ENCODE measurements at places on chromosomes 2 and 18.

DNA sequence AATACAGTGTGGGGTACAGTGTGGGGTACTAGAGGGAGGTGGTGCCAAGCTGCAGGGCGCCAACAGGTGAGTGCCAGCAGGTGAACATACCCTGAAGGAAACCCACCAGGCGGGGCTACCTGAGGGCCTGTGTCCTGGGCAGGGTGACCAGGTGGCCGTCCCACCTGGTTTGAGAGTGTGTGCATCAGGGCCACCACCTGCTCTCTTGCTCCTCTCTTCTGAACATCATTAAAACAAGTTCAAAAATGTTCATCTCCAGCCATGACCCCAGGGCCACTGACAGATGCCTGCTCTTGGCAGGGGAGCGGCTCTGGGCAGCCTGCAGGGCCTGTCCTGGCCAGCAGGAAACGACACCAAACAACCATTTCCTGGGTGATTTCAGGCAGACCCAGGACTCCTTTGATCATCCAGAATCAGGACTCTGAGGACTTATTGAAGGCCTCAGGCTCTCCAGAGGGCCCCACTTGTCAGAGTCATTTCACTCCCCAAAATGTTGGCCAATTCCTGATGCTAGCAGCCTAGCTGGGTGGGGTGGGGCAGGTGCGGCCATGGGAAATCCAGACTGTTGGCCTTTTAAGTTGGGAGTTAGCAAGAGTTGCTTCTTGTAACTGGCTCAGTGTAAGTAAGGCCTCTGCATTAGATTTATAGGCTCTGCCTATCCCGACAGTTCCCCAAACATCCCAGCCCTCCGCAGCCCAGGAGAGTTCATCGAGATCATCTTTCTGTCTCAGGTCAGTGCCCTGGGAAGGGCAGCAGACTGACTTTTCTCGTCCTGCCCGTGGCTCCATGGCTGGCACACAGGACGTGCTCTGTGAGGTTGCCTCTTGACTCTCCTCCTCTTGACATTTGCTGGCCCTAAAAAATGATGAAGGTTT, 111.5 kb upstream of the ZNF236 start:
- DNase-seq: no peak

- no peak for DNase-seq
Observed at GRCh38 chr18:58505181-58505580, 123.7 kb downstream of the ALPK2 start.

DNA sequence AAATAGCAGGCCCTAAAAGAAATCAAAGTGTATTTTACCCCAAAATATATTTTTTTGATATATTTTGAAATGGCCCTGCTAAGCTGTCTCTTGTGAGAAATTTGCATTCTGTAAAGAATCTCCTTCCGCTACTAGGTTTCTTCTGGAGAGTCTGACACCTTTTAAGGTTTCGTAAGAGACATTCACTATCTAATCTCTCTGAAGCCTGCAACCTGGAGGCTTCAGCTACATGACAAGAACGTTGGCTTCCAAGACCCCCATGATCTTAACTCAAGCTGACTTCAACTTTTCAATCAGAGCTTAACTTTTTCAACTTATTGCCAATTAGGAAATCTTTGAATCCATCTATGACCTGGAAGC, 1894.9 kb upstream of the LRRTM1 start:
- no peak for DNase-seq

GRCh38 chr2:117774716-117775115, 39.8 kb upstream of the DDX18 start:
- DNase-seq: no peak

GRCh38 chr2:45709137-45709536, 57.7 kb downstream of the PRKCE start:
- DNase-seq: no peak

DNA sequence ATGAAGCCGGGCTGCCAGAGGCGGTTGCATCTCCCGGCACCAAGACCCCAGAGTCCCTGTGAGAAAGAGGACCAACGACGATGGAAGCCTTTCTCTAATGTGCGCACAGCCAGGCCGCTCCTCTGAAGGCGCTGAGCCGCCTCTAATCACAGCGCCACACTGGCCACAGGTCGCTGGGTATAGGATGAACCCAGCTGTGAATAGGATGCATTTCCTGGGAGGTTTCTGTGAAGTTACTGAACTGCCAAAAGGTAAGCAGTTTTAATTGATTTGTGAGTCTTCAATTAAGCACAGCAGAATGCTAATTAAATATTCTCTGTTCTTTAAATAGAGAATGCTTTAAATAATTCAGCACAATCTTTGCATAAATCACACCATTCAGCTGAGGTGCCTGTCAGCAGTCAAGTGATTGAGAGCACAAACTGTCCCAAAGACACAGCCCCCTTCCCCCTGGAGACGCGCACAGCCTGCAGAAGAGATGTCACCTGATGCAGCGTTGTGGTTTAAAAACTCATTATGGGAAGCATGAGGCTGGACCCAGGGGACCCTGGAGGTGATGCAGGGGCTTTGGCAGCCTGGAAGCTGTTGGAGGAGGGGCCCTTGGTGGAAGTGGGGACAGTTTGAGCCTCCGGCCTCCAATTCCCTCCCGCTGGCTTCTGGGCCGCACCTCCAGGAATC, 98.1 kb downstream of the RTP5 start:
- DNase-seq: no peak

GRCh38 chr18:57243624-57244179, 96.8 kb downstream of the BOD1L2 start:
- no peak for DNase-seq

DNA sequence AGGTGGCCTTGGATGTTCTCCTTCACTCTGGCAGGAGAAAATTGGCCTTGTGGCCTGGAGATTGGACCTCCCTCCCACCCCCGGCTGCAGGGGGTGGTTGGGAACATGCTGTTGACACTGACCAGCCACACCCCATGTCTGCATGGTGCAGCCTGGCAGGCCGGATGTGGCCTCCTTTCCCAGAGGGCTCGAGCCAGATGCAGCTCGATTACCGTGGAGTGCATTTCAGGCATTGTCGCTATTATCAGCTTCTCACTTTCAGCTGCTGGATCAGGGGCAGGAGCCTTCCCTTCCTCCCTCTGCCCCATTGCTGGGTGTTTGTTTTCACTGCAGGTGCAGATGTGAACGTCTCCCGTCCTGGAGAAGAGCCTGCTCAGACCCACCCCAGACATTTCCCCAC, 211.0 kb upstream of the SIX2 start:
- no peak for DNase-seq

DNA sequence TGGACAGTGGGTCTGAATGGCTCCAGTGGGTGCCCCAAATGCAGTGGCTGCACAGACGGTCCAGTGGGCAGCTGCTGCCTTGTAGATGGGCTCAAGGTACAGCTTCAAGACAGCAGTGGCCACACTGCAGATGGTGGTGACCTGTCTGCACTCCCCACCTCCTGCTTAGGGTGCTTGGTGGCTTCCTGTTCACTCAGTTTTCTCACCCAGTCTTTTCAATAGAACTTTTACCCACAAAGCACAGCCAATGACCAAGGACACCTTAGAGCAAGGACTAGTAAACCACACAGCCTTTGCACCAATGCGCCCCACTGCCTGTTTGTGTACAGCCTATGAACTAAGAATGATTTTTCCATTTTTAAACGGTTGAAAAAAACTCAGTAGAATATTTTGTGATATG, 34.9 kb downstream of the MEX3C start:
- DNase-seq: no peak

- DNase-seq: no peak
Observed at GRCh38 chr2:11579867-11580659, 46.2 kb downstream of the GREB1 start.

GRCh38 chr18:5425721-5426120, 118.1 kb downstream of the EPB41L3 start:
- no peak for DNase-seq

DNA sequence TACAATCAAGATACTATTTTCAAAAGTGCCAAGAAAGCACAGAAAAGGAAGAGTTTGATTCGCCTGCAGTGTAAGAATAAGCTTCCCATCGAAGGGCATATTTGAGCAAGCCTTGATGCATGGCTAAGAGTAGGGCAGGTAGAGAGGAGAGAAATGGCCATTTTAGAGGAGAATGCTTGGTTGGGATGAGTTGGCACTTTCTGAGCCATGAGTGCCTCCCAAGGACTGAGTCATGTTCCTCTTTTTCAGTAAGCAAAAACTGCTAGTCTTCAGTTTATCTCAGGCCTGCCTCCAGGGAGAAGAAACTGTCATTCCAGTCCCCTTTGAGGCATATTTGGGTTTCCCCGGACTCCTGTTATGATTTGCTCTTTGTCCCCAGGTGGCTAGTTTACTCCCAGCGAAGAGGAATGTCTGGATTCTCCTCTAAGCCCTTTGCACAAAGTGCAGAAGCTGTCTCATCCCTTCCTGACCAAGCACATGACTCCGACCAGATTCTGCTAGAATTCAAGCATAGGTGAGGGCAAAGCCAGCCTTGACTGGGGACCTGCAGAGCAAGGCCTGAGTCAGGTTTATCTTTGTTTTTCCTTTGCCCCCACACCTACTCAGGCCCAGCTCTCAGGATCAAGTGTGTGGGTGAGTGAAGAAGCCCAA, 115.2 kb downstream of the TTC32 start:
- peak; percentile 78 for DNase-seq

DNA sequence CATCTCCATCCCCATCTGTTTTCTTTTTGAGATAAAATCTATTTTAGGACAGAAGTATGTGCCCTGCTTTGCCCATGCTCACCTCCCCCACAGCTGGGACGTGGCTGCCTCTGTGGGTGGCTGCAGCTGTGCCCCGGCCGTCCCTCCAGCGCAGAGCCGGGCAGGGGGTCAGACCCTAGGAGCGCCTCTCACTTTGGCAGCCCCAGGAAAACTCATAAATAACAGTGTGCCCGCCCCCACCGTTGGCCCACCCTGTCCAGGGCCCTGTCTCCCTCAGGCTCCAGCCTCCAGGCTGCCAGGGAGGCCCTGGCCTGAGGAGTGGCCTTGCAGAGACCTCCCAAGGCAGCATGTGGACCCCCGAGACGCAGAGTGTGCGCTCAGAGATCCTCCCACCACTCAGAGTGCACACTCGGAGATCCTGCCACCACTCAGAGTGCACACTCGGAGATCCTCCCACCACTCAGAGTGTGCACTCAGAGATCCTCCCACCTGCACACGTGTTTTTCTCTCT, 178.1 kb downstream of the TWIST2 start:
- DNase-seq: no peak

GRCh38 chr2:25324251-25324650, 17.5 kb downstream of the DNMT3A start:
- no peak for DNase-seq

DNA sequence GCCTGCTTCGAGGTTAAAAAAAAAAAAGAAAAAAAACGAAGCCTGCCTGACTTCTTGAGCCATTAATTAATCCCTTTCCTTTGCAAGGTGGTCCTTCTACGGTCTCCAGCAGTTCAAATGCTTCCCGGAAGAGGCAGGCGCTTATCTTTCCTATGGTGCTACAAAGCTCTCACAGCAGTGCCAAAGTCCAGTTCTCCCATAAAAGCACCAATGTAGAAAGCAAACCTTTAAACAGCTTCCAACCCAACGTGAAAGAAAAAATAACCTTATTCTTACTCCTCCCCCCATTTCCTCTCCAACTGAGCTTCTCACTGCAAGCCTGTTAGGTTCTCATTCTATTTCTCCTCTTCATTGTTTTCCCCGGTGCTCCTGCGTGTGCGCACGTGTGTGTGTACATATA, 317.4 kb upstream of the SOX11 start:
- DNase-seq: no peak

DNA sequence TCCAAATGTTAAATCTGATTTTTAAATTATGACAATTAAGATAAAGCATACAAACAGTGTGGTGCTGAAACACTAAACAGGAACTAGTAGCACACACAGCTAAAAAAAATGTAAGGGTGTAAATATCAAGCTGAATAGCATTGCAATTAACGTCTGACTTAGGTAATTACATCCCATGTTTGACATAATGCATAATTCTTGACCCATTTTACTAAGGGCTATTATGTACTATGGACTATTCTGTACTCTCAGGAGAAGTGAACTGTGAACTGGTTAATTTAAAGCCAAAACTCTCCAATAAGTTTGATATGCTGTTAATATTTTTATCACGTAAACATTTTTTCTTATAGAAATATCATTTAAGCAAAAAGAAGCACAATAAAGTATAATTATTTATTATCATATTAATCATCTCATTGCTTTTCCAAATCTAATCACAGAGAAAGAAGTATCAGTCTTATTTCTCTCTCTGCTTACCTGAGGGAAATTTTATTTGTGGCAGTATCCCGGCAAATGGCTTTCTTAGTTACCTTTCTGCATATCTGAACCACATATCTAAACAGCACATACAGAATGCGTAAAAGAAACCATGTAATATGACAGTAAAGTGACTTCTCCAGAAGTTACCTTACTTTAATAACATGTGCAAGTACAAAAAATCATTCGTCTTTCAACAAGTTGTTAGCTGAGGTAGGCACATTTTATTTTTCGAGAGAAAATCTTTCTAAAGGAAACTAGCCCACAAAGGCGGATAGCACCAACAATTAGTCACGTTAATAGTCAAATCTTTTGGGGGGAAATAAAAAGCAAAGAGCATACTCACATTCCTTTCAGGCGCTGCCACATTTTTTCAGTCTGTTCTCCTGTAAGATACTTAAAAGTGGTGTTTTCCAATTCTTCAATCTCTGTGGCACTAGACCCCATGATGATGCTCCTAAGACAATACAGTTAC, 94.9 kb upstream of the PDE1A start:
- no peak for DNase-seq

DNA sequence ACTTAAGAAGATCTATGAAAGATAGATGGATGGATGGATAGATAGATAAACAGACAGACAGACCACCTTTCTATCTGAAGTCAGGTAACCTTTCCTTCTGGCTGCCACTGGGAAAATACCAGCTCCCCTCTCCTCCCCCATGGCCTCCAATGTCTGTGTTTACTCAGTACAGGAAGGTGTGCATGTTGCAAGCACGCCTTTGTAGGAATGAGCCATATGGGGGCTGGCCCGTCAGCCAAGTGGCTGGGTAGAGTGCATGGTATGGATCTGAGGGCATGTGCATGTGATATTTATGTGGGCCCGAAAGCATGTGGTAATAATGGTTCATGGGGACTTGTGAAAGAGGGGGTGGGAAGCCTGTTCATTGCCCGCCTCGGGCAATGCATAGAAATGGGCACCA, 109.2 kb upstream of the FZD7 start:
- no peak for DNase-seq

DNA sequence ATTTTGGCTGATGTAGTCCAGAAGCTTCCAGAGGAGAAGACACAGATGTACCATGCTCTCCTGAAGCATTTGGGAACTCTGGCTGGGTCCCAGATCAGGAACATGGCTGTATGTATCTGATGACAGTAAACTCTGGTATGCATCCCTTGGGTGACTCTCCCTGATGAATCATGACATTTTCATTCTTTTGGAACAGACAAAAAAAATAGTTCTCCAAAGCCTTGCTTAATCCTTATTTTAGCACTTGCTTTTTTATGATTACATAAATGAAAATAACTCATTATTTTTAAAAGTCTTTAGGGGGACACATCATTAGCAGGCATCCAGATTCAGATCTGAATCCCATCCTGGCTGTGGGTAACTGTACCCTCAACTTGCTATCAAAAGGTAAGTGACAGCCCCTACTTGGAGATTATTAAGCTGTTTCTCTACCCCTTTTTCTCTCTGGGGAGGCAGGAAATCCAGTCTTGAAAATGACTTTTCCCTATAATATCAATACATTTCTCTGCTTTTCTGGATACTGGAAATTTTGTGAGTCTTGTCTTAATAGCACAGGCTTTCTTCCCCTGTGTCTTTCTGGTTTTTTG, 23.3 kb downstream of the AOX1 start:
- peak; percentile 88 for DNase-seq

- peak; percentile 88 for DNase-seq
Observed at GRCh38 chr2:50952596-50952995, 79.3 kb downstream of the NRXN1 start.

GRCh38 chr2:125490308-125490707, 1165.7 kb upstream of the GYPC start:
- DNase-seq: no peak

Data from iris pigment epithelial cell (primary cell).